Effector CD8-positive, alpha-beta T cell (primary cell): ENCODE measurements at places on chromosomes 2 and 18.

GRCh38 chr2:232506709-232507108 lies 13.5 kb upstream of the PRSS56 start:
- no peak for DNase-seq

DNA sequence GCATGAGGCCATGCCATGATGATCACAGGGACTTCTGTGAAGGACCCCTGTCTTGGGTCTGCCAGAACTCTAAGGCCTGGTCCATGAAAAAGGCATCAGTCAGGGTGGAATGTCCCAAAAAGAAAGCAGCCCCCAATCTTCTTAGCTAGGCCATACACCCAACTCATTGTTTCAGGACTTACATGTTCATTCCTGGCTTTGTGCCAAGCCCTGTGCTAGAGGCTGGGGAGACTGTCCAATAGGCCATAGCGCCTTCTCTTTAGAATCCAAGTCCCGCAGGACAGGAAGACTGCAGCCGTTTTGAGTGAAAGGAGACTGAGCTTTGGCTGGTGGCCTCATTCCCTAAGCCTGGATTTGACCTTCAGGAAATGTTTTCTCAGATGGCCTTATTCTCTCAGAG lies 247.3 kb downstream of the PRKCE start:
- no peak for DNase-seq

DNA sequence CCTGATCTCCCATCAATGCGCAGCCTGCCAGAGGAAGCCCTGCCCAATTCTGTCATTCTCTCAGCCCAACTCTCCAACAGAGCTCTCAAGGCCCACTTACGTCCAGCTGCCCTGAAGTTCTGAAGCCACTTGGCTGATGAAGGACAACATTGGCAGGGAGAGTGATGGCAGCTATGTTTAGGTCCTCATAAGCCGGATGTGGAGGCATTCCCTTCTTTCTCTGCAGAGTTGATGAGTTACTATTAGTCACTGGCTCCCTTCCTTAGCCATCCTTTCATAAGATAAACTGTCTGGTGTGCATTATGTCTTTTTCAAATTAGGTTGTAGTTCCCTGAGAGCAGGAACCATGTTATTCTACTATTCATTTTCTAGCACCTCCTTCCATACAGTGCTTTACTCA lies 22.5 kb upstream of the TACR1 start:
- no peak for DNase-seq

GRCh38 chr2:201532686-201533304 lies 81.3 kb downstream of the STRADB start:
- no peak for DNase-seq

DNA sequence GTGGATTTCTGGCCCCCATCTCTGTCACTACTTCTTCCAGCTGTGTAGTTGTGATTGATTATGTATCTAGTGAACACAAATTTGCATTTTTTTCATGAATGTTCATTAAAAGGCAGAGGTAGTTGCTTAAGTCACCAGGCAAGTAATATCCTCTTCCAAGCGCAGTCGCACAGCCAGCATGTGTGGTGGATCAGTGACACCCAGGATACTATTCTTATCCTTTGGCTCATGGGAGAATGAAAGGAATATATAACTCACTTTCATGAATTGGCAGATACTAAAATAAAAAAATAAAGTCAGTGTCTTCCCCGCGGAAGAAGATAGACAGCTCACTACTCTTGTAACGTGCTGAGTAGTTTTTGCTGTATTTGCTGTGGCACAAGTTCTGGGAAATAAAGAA lies 387.8 kb downstream of the CDH7 start:
- DNase-seq: no peak

DNA sequence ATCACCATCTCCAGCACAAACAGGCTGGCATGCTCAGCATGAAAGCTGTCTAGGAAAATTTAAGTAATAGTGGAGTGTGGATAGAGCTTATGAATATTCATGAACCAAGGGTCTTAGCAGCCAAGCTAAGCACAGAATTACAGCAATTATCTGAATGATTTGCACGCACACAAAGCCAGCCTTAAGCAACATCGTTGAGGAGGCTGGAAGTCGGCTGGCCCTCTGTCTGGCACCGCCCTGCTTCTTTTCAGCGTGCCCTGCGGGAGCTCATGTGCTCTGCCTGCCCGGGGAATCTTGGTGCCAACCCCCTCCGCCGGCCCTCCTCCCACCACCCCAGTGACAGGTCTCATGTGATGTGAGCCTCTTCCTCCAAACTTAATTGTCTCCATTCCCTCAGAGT lies 540.1 kb downstream of the CMPK2 start:
- DNase-seq: no peak

DNA sequence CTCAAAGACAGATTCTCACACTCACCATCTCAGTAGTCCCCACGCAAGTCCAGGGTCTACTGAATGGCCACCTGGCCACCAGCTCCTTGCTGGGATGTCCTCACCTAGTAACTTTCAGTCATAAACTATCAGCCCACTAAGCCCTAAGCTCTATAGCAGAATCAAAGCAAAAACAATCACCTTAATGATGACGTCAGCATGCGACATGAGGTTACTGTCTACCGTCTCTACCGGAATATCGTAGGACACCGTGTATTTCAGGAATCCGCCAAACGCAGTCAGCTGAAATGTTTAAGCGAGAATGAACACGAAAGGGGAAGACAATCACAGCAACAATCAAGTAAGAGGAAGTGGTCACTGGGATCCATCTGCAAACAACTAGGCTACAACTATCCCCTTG lies 81.8 kb downstream of the LAMA1 start:
- no peak for DNase-seq

DNA sequence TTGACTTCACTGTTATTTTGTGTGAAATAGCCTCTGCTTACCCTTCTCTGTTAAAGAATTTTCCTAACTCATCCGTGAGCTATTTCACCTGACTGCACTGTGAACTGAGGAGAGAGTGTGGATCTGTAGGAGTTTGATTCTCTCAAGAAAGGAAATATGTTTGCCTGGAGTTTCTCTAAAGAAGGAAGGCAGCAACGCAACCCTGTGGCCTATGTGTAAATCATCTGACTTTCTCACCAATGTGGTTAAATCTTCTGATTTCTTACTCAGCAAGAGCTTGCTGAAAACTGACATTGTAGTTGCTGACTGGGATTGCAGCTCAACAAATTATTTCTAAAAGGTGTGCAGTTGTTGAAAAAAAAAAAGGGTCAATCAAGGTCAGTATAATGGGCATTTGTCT lies 153.9 kb upstream of the PELI1 start:
- no peak for DNase-seq

GRCh38 chr2:106995556-106995955 lies 109.6 kb upstream of the ST6GAL2 start:
- DNase-seq: no peak

DNA sequence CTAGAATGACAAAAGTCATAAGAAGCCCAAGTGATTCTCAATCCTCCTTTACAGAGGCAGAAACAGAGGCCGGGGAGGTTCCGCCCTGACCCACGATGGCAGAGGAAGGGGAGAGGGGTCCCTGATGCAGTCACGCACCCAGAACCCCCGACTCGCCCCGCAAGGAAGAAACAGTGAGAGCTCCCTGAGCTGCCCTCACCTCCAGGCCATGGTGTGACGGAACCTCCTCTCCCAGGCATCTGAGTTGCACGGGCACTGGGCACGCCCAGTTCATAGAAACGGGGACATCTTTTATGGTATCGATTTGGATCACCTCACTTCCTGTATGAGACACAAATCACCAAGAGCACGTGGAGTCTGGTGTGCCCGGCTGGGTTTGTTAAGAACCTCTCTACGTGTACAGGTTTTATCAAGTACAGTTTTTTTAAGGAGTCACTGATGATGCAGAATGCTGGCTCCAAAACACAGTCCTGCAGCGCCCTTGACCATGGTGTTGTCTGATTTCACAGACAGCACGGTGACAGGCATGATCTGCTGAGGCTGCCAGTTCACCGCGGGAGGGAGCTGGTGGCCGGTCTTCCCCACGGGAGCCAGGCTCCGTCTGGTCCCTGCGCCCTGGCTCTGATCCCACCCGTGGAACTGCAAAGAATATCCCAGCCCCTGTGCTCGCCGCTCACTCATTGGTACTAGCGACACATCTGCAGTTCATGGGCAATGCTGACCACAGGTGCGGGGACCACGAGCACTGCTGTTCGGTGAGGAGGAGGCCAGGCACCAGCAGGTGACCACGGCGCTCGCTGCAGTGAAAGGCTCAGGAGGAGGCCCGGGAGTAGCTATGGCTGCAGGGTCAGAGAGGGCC lies 35.6 kb downstream of the PXDN start:
- DNase-seq: no peak

GRCh38 chr2:162233197-162233596 lies 10.0 kb downstream of the FAP start:
- DNase-seq: no peak

- DNase-seq: no peak
Observed at GRCh38 chr2:205850611-205851010, 168.3 kb downstream of the NRP2 start.
